ENCODE measurements at places on chromosomes 3 and 15.

DNA sequence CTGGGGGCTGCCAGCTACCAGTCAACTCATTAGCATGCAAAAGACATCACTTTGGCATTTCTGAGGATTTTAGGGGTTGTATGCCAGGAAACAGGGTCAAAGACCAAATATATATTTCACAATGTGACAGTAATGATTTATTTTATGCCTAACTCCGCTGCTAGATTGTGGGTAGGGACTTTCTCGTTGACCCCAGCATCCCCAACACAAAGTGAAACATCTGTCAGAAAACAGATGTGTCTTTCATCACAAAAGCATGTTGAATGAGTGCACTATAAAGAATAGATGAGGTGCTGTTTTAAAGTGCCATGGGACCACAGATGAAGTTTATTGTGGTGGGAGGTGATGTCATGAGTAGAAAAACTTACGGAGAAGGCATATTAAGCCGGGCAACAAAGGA lies 59.7 kb downstream of the ITPR1 start:
- DNase-seq: no peak

DNA sequence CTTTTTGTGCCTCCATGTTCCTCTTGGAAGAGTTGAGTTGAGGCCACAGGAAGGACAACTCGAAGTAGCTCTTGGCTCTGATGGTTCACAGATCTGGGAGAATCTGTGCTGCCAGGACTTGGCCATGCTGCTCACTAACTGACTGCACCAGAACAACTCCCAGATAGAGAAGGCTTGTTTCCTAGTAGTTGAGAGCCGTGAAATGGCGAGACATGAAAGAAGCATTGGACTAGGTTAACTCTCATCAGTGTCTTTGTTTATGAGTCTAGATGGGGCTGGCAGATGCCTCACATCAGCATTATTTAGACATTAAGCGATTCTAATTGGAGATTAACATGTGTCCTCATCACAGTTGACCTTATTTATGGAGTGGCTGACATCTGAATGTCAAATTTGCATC lies 92.9 kb upstream of the AGBL1 start:
- DNase-seq: no peak

- no peak for DNase-seq
Measured at GRCh38 chr15:49270541-49271421, 100.7 kb downstream of the GALK2 start.

DNA sequence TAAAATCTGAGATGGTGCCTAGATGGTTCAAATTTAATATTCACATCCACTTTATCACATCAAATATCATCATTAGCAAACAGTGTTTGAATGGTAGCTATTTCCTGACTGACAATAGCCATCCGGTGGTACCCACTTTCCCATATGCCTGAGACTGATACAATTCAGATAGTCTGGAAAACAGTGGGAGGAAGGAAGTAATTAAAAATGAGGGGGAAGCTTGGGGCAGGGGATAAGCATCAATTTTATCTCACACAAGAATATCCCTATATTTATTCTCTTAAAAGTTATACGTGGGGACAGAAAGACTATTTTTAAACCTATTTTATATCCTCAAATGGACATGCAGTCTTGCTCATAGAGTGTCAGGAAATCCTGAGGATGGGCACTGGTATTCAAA lies 122.5 kb upstream of the GAP43 start:
- DNase-seq: no peak

GRCh38 chr3:78116874-78117273 lies 1077.0 kb downstream of the ROBO2 start:
- no peak for DNase-seq

- DNase-seq: no peak
Measured at GRCh38 chr3:50807266-50807665, 132.5 kb downstream of the DOCK3 start.

- no peak for DNase-seq
Measured at GRCh38 chr15:78914027-78914764, 30.6 kb downstream of the CTSH start.

- DNase-seq: no peak
Measured at GRCh38 chr15:68650901-68651709, 72.3 kb downstream of the CORO2B start.

- no peak for DNase-seq
Measured at GRCh38 chr15:64774629-64775493, 528 bp downstream of the RBPMS2 start.

- DNase-seq: peak; percentile 93
Measured at GRCh38 chr3:42502429-42503250, at the start of gene VIPR1. VIPR1 (plus strand) TSS chr3:42502643; CDS start chr3:42502736, 93 bp downstream.

GRCh38 chr3:159978353-159978752 lies 10.3 kb upstream of the IL12A start:
- DNase-seq: no peak

DNA sequence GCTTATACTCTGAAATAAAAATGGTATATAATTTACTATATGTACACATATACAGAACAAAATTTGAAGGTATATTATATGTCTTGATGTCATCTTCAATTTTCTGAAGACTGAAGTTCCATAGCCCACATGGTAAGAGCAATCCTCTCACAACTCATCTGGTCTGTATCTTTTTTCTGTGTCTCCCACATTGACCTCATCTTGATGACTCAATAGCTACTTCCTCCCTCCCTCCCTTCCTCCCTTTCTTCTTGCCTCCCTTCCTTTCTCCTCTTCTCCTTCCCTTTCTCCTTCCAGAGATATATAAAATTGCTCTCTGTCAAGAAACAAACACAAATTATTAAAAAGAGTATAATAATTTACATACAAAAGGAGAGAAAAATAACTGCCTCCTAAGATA lies 268.5 kb downstream of the SQOR start:
- no peak for DNase-seq

DNA sequence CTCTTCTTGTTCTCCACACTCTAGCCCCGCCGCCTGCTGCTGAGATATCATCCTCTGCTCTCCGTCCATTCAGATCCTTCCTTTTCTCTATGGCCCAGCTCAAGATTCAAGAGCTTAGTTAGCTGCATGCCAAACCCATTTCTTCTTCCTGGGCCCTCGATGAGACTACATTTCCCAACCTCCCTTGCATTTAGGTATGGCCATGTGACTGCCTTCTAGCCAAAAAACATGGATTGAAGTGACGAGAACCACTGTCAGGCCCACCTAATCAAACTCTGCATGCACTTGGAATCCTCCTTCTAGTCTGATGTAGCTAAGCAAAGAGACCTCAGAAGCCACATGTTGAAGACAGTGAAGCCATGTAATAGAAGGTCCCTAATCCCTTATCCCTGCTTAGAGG lies 308.2 kb downstream of the VPS13C start:
- DNase-seq: no peak

GRCh38 chr15:62059816-62060112 lies 483 bp downstream of the VPS13C start:
- DNase-seq: peak; percentile 43

- peak; percentile 37 for DNase-seq
Measured at GRCh38 chr3:73086071-73086494, 24.6 kb downstream of the EBLN2 start.

DNA sequence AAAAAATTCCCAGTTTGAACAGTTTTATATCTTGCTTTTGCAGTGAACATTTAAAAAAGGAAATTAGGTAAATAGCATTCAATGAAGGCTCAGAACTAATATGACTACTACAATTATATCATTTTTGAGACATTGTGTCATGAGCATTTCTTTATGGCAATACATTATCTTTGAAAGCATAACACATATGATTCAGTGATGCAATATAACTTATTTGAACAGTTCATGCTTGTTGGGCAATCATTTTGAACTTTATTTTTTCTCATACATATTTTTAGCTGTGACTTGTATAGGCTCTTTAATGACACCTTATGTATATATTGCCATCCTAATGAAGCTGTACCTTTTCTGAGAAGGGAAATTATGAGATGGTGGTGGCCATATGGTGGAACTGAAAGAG lies 828.6 kb upstream of the NR2F2 start:
- DNase-seq: no peak

- DNase-seq: no peak
Measured at GRCh38 chr3:106720510-106720909, 656.7 kb upstream of the CCDC54 start.

- peak; percentile 70 for DNase-seq
Measured at GRCh38 chr3:182795389-182795782, 2.1 kb downstream of the ATP11B start.

DNA sequence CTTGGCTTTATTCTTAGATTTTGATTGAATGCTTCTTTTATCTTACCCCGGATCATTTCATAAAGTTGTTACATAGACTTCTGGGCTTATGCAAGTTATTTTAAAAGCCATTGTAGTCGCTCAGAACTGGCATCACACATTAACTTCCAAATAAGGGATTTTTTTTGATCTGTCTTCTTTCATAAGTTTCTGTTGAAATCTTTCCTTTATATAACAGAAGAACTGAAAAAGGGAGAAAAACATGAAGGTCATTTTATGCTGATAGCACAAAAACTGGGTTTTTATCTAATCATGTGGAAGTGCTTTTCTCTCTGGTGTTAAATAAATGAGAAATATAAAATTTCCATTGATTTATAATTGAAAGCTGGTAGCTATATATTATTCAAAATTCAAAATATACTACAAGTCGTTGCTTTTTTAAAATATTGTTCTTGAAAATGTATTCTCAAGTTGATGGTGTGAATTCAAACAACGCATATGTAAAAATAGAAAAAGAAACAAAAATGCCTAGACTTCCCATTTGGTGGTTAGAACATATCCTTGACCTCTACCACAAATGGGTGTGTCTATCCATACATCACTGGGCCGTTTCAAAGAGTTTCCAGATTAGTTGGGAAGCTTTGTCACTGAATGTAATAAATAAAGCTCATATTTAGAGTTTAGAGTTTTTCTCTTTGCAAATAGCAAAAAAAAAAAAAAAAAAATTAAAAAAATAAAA lies 258.3 kb upstream of the ZPLD1 start:
- no peak for DNase-seq

DNA sequence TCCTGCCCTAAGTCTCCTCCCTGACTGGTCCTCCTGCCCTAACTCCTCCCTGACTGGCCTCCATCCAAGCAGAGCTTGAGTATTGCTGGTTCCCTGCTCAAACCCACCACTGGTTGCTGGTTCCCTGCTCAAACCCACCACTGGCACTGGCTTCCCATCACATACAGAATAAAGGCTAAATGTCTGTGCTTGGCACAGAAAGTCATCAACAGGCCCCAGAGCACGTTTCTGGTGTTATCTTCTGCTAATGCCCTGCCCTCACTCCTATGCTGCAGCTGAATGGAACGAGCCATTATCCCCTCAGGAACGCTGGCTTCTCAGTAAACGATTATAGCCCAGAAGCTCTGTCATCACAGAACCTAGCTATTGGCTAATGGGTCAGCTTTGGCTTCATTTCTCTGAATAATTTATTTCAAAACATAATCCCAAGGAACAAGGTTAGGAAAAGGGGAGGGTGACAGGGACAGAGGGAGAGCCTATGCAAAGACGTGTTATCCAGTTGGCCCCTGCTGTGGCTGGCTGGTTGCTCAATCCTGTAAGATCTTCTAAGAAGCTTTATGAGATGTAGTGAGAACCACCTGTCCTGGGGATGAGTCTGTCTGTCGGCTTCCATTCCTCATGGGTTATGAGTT lies 6.3 kb upstream of the MUC20 start:
- DNase-seq: no peak

GRCh38 chr3:140553591-140553990 lies 124.3 kb upstream of the TRIM42 start:
- DNase-seq: no peak

DNA sequence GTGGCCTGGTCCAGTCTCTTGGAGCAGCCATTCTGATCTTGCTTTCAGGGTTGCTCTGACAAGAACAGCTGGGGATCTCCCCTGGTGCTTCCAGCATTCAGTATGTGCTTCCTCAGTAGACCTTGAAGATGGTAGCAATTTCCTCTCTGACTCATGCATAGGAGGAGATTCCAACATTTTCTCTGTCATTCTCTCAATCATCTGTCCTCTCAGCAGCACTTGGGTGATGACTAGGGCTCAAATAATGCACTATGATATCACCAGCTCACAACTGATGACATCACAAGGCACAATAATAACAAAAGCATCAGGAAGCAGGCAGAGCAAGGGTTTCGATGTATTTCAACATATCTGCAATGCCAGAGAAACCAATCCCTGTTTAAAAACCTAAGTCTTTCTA lies 52.7 kb downstream of the NFKBIZ start:
- DNase-seq: no peak

DNA sequence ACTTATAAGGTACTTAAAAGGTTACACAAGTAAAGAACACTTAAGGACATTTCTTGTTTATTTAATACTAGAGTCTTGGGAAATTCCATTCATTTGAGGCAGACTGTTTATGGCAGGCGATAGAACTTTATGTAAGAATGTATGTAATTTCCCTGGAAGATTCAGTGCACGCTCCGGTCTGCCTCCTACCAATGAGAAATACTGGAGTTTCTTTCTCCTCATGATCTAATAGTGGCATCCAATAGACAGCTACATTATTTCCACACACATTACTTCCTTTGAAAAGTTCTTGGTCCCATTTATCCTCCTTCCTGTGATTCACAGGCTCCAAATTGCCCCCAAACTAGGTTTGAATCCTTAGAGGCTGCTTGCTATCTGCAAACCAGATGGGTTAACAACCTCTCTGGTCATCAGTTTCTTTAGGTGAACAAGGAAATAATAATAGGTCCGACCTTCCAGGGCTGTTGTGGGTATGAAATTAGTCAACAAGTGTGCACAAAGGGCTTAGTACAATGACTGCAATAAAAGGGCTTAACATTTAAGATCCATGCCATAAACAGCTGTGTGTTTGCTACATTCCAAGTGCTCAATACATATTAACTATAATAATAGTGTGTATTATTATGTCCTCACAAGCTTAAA lies 30.7 kb downstream of the EIF4E3 start:
- DNase-seq: no peak

DNA sequence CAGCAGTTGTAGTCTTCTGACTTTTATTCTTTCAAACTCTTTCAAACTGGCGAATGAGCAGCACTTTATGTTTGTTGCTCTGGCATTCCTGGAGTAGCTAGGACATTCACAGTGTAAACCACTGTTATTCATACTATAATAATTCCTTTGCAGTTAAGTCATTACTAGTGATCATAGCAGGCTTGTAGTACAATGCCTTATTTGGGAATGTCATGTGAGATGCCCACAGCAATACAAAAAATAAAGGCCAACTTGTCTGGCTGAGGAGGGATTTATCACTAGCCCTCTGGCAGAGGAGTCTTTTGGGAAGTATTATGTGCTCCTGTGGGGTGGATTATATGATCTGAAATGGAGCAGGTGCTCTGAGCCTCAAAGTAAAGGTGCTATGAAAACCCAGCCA lies 197.2 kb downstream of the VGLL3 start:
- no peak for DNase-seq

DNA sequence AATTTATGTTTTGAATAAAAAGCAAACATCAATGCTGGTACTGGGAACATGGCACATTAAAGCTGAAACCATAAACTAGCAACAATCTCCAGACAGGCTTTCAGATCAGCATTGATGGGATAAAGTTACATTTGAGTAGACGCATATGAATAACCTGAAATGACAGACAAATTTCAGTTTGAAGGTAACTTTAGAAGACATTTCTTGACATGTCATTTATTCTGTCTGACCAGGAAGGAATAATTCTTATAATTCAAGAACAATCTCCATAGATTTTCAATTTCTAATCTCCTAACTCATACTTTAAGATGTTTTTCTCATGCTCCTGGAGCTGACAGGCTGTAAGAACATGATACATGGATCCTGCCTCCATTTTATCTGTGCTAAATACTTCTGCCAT lies 69.8 kb downstream of the PLCH1 start:
- no peak for DNase-seq
